ENCODE measurements at places on chromosomes 2 and 18.

DNA sequence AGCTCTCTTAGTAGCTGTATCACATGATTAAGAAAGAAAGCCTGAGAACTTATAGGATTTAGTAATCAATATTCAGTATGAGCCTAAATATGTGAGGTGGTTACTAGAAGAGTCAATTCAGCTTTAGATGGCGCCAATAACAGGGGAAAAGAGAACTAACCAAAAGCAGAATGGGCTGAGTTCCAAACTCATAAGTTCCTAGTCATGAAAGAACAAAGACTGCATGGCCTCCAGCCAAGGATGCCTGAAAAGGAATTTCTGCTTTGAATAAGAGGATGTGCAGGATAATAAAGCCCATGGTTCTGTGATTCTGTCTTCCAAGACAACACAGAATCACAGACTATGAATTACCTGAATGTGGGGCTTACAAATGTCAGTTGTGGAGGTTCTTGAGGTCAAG is 196.5 kb downstream of the SATB2 start:
- DNase-seq: peak; percentile 23

DNA sequence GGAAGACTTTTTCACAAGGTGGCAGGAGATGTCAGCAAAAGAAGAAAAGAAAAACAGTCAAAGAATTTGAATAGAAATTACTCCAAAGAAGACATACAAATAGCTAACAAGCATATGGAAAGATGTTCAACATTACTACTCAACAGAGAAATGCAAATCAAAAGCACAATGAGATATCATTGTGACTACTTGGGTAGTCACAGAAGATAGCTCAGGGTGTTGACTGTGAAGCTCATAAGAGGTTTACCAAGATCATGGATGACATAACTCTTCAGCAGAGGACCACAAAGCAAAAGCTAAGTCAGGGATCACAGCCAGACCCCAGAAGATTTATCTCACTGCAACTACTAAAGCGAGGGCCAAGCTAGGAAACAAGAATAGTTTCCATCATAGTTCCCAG is 53.0 kb upstream of the TANK start:
- DNase-seq: no peak

DNA sequence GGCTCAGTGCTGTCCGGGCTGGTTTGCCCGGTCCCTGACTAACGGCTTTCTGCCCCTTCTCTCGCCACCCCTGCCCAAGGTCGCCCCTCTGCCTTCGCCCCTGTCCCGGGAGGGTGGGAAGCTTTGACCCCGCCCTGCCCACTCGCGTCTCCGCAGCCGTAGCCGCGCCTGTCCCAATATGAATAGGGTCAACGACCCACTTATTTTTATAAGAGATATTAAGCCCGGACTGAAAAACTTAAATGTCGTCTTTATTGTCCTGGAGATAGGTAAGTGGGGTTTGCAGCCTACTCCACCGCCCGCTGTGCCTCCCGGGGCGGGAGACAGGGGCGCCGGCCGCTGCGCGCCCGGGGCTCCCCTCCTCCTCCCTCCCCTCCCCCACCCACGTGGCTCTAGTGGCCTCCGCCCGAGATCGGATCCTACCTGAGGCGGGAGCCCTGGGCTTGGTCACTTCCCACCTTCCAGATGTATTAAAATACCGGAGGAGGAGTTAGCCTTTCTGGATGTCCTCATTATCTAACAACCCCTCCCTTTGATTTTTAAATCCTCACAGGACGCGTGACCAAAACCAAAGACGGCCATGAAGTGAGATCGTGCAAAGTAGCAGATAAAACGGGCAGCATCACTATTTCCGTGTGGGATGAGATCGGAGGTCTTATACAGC is 633 bp downstream of the NABP1 start:
- DNase-seq: no peak

- DNase-seq: no peak
Measured at GRCh38 chr18:59555995-59556659, 141.1 kb downstream of the CCBE1 start.

DNA sequence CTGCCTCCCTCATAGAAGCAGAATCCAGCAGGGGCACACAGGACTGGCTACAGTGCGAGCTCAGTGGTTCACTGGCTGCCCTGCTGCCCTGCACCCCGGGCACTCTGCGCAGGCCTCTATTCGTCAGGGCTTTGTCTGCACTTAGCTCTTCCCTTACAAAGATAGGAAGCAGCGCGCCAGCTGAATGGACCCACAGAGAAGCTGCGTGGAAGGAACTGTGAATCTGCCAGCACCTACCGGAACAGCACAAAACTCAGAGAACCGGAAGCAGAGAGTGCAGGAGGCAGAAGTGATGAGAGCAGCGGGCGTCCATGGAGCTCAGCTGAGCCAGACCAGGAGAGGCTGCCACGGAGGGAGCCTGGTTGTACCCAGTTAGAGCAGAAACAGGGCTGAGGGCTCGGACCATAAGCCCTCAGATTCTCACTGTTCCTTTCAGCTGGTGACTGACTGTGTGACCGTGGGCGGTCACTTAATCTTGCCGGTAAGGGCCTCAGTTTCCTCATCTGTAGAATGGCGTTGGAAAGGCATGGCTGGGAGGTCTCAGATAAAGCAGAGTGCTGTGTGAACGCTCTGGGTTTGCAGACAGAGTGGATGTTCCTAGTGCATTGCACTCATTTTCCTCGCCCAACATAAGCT is 23.1 kb upstream of the SLC66A3 start:
- DNase-seq: no peak

DNA sequence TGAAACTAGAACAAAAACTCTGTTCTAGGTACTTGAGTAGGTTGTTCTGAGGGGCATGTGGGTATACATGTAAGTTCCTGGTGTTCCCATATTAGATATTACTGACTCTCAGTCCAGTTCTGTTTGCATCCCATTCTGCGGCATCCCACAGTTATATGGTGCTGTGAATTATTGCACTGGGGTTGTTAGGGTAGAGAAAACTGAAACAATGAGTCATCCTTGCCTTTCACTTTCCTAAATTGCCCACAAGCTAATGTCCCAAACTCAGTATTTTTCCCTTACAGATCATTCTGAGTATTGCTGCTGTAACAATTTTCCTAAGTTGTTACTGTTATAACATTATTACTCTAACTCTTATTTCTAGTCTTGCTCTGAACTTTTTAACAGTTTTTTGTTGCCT is 3.0 kb downstream of the WDR75 start:
- DNase-seq: no peak

GRCh38 chr2:74201196-74201595 is 2.8 kb downstream of the MTHFD2 start:
- no peak for DNase-seq

DNA sequence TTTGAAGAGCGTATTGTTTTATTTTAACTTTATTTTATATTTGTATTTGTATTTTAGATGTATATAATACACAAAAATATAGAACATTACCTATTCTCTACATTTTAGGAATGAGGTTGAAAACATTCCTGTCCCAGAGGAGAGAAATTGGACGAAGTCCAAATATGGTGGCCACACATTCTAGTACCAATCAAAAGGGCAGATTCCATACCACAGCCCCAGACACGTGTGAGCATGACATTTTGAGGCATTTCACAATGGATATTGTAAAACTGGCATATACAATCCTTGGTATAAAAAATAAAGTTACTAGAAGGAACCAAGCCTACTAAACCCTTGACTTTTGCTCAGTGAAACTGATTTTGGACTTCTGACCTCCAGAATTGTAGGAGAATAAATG is 50.6 kb downstream of the C2orf76 start:
- no peak for DNase-seq

- DNase-seq: no peak
Measured at GRCh38 chr2:138298120-138298814, 203.3 kb upstream of the SPOPL start.

DNA sequence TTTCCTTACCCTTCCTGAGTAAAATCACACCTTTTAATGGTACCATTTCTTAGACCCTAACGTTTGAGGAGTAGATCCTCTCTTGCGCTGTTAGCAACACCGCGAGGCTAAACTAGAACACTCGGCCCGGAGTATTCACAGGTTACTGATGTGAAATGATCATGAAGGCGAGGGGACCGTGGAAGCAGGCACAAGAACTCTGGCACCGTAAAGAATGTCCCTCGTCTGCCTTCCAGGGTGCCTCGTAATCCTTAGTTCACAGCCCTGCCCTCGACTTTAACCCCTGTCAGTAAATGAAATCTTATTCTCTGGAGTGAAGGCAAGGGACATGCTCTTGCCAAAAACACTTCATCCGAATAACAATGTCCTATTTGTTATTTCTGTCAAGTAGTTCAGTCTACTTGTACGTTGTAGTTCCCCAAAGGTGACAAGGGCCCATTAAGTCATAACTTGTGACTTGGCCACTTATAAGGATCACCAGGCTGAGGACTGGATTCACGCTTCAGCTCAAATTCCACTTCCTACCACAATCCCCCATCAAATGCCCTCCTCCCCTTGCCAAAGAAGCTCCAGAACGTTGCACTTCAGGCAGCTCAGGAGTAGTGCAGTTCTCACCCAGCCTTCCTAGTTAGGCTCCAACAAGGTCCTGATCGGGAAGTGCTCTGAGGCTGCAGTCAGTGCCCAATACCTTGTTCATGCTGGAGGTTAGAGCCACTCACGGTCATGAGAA is 43.3 kb upstream of the ITM2C start:
- no peak for DNase-seq

- DNase-seq: no peak
Measured at GRCh38 chr2:201234663-201235135, 25.6 kb upstream of the CASP8 start.

DNA sequence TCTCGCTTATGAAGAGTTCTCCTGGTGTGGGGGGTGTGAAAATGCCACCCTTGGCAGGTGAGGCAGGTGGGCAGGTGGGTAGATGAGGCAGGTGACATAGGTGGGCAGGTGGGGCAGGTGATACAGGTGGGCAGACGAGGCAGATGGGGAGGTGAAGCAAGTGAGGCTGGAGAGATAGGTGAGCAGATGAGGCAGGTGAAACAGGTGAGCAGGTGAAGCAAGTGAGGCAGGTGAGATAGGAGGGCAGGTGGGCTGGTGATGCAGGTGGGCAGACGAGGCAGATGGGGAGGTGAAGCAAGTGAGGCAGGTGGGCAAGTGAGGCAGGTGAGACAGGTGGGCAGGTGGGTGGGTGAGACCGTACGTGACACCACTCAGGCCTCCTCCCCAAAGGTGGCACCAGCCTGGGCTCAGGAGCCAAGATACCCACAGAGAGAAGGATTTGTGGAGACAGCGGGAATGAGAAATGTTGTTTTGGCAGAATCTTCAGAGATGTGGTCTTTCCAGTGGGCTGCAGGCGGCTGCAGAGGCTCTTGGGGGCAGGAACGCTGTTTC is 232.3 kb upstream of the MYT1L start:
- DNase-seq: no peak
